Regular cardiac myocyte (primary cell): ENCODE measurements at places on chromosomes 1 and 21. TPM values are rescaled to one million over a fixed set of nuclear protein-coding genes. Genes with fewer than 3 reads are reported as not detected.

Gene AVPR1B
- not detected in 2 replicates for total RNA-seq

Gene GPR89A
- total RNA-seq, result 24.2 and 27.3 TPM in 2 replicates

Gene C1QTNF12
- total RNA-seq, result 0.38 and 0.85 TPM in 2 replicates

Gene GBP4
- total RNA-seq, result 1.1 and 2.3 TPM in 2 replicates

Gene CCDC190
- total RNA-seq, result 1.1 and 2.1 TPM in 2 replicates

Gene LBR
- total RNA-seq, result 13.5 and 80.1 TPM in 2 replicates

Gene SV2A
- 8.7 and 10.2 TPM in 2 replicates for total RNA-seq

Gene NBPF14
- total RNA-seq, result 41.6 and 42.3 TPM in 2 replicates

Gene IGSF5
- not detected in 2 replicates for total RNA-seq

Gene DENND2C
- 1.5 and 3.7 TPM in 2 replicates for total RNA-seq

Gene CCDC24
- 2.3 and 4.5 TPM in 2 replicates for total RNA-seq

Gene CD5L
- total RNA-seq, result not detected in 2 replicates

Gene F3
- total RNA-seq, result 6.7 and 51.6 TPM in 2 replicates

Gene CFHR1
- total RNA-seq, result 0.19 and 0.56 TPM in 2 replicates

Gene OR14K1
- not detected in 2 replicates for total RNA-seq

Gene ICOSLG
- 0.19 and 0.85 TPM in 2 replicates for total RNA-seq

Gene LEFTY2
- under 0.01 TPM in 1 of 2 replicates, not detected in the other for total RNA-seq

Gene LCE3D
- total RNA-seq, result not detected in 2 replicates

Gene NEGR1
- 11.8 and 13.8 TPM in 2 replicates for total RNA-seq

Gene TMEM52
- 0.19 TPM in 1 of 2 replicates, not detected in the other for total RNA-seq

Gene RIMKLA
- total RNA-seq, result under 0.01 and 0.28 TPM in 2 replicates

Gene PTPRC
- total RNA-seq, result 0.28 and 0.58 TPM in 2 replicates

Gene S100A9
- total RNA-seq, result not detected in 2 replicates

Gene GSTM5
- 0.19 and 3.9 TPM in 2 replicates for total RNA-seq

Gene OR2L13
- under 0.01 TPM in 1 of 2 replicates, not detected in the other for total RNA-seq

Gene FAM163A
- under 0.01 TPM in 1 of 2 replicates, not detected in the other for total RNA-seq

Gene AK5
- total RNA-seq, result 77.0 and 80.9 TPM in 2 replicates

Gene PRAMEF25
- total RNA-seq, result not detected in 2 replicates

Gene AGBL4
- total RNA-seq, result not detected in 2 replicates

Gene GREM2
- 0.96 and 1.4 TPM in 2 replicates for total RNA-seq

Gene NBPF3
- total RNA-seq, result 12.3 and 23.7 TPM in 2 replicates

Gene ZFYVE9
- 30.3 and 44.3 TPM in 2 replicates for total RNA-seq

Gene CD2
- not detected in 2 replicates for total RNA-seq

Gene PRCC
- 6.8 and 14.6 TPM in 2 replicates for total RNA-seq

Gene RGL1
- 22.4 and 29.0 TPM in 2 replicates for total RNA-seq

Gene MXRA8
- total RNA-seq, result 121 and 141 TPM in 2 replicates

Gene YARS1
- total RNA-seq, result 117 and 164 TPM in 2 replicates

Gene LDLRAD1
- not detected in 2 replicates for total RNA-seq

Gene KRTAP11-1
- not detected in 2 replicates for total RNA-seq

Gene EVA1C
- 16.5 and 21.1 TPM in 2 replicates for total RNA-seq

Gene HRNR
- not detected in 2 replicates for total RNA-seq

Gene CAMK1G
- total RNA-seq, result 0.77 and 0.85 TPM in 2 replicates

Gene SAMSN1
- not detected in 2 replicates for total RNA-seq

Gene IPP
- total RNA-seq, result 11.0 and 15.3 TPM in 2 replicates

Gene SLC35F3
- total RNA-seq, result not detected in 2 replicates

Gene PARS2
- 4.4 and 5.1 TPM in 2 replicates for total RNA-seq

Gene THEM4
- total RNA-seq, result 6.8 and 8.4 TPM in 2 replicates

Gene CXADR
- total RNA-seq, result 0.58 and 1.7 TPM in 2 replicates

Gene CRYAA
- not detected in 2 replicates for total RNA-seq

Gene C1orf52
- 14.6 and 16.3 TPM in 2 replicates for total RNA-seq

Gene FAM229A
- 0.58 and 1.1 TPM in 2 replicates for total RNA-seq

Gene OR2T35
- total RNA-seq, result not detected in 2 replicates

Gene ZNF648
- total RNA-seq, result not detected in 2 replicates

Gene PLA2G5
- total RNA-seq, result 0.56 TPM in 1 of 2 replicates, not detected in the other
